ENCODE measurements at places on chromosomes 7 and 10.

GRCh38 chr7:5296611-5297226 is 14.0 kb downstream of the SLC29A4 start:
- DNase-seq: no peak

- DNase-seq: peak; percentile 59
Measured at GRCh38 chr10:3484306-3485056, 300.5 kb downstream of the KLF6 start.

- peak; percentile 76 for DNase-seq
Measured at GRCh38 chr7:92781117-92781720, 55.2 kb downstream of the CDK6 start.

DNA sequence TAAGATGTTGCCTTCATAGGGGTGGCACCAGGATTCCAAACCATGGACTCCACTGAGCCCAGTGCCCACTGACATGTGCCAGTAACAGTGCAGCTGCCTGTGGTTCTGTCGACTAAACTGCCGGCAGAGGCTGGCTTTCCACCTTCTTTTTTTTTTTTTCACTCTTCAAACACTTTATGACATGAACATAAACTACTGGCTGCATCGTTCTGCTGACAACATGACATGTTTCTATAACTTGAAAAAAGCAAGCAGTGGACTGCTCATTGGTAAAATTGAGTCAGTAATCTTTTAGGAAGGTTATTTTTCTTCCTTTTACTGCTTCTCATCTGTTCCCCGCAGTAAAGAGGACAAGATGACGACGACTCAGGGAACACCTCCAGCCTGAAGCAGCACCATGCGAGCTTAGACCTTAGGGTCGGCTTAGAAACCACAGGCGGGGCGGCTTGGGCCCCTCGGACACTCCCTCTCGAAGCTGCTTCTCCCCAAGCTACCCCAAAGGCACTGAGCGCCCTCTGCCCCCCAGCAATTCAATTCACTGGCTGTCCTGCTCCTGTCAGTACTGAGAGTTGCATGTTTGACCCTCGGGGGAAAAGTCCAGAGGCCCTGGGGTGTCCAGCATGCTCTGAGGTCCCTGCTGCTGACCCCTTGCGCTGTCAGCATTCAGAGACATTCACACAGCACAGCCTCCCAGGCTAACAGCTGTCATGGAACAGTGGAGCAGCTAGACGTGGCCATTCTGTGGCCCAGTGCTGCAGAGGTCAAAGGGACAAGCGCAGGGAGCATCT is 112.5 kb downstream of the EGFR start:
- DNase-seq: no peak

- DNase-seq: peak; percentile 51
Measured at GRCh38 chr10:6009150-6009549, 31.8 kb upstream of the IL15RA start.

GRCh38 chr10:75015442-75015841 is 96.0 kb upstream of the SAMD8 start:
- no peak for DNase-seq

DNA sequence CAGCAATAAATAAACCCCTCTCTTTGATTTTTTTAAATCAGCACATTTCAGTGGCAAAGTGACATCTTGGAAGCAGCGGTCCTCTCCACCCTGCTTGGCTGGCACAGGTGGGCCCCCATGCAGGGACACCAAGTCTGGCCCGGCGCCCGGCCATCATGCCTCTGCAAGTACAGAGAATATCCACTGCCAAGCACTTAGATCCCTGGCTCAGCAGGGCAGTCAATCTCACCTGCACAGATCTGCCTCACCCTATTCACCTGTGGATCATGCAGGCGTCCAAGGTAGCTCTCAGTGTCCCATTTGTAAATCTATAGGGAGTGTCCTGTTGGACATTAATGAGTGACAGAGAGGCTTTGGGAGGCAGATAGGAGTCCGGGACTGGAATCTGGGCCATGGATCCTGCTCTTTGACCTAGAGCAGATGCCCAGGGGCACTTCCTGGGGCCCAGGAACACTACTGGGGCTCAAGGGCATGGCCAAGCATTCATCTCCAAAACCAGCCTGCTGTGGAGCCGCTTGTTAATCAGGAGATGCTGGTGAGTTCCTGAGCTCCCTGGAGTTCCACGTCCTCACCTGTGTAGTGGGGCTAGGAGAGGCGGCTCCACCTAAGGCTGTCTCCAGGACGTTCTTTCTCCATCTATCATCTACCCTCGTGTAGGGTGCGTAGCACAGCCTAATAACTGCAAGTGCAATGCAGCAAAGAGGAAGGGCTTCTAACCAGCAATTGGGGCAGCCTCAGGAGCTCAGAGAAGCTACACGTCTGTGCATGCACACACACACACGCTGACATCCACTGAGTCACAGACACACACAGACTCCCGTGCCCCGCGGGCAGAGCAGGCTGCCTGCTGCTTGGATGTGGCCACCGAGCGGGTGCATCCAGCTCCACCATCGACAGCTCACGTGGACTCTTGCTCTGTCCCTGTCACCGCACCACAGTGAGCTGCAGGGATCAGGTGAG is 123.6 kb downstream of the OAT start:
- DNase-seq: no peak

- DNase-seq: no peak
Measured at GRCh38 chr7:128404143-128404681, 5.6 kb downstream of the IMPDH1 start.

GRCh38 chr10:126161691-126162090 is 226.6 kb downstream of the ADAM12 start:
- no peak for DNase-seq

GRCh38 chr10:517872-518475 is 171.5 kb downstream of the DIP2C start:
- no peak for DNase-seq

- DNase-seq: no peak
Measured at GRCh38 chr7:45927721-45928120, 6.6 kb upstream of the IGFBP3 start.

DNA sequence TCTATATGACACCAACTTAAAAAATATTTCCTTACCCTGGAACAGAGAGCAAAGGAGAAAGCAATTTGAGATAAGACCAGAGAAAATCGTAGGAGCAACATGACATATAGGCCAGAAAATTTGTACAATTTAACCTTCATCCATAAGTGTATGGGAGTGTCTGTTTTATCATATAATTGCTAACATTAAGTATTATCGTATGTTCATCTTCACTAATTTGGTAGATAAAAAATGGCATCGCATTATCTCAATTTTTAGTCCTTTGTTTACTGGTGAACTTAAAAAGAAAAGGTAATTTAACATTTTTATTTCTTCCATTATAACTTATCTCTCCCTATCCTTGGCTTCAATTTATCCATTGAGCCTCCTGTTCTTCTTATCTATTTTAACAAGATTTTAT is 873.4 kb downstream of the KCNMA1 start:
- DNase-seq: no peak

DNA sequence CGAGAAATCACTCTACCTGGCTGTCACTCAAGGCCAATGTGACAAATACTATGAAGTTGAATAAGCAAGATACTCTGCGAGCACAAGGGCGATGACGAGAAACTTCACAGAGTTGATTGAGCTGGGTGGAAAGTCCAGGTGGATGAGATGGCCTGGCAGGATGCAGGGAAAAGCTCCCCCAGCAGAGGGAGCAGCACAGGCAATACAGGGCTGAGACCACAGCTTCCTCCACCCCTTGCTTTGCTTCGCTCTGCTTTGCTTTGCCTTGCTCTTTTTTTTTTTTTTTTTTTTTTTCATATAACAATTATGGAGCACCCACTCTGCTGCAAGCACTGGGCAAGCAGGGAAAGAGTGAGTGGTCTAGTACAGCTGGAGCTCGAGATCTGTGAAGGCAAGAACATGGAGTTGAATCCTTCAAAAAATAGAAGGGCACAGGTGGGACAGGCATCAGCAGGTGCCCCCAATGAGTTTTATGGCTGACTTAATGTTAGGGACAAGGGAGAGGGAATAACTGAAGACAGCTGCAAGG is 88.3 kb downstream of the CABCOCO1 start:
- peak; percentile 57 for DNase-seq

DNA sequence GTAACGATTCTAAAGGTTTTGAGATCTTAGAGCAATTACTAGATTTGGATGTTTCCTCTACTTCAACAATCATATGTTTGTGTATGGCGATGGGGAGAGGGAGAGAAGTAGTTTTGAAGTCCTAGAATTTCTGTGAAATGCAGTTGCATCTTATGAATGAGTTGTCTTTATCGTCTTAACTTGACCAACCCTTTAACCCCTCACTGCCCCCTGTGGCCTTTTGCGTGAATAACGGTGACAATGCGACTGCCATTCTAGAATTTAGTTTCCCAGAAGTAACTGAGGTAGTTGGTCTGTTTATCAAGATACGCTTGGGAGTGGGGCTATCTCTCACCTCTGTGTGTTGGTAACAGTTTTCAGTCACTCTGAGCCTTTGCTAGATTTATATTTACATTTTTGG is 204.6 kb downstream of the HDAC9 start:
- DNase-seq: peak; percentile 40

DNA sequence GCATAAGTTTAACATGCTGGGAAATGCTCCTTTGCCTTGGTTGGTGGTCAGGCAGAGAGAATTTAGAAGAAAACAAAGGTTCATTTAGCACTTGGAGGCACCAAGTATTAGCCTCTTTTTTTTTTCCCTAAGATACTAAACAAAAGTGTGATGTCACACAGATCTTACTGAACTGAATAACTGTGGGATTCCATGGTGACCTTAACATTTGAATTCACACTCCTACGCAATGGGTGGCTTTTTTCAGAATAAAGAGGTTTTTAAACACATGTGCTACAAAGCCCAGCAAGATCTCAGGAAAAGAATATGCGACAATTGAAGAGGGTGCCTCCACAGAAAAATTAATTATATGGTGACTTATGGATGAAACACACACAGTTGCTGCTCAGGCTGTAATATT is 133.4 kb upstream of the ABCB5 start:
- DNase-seq: no peak

DNA sequence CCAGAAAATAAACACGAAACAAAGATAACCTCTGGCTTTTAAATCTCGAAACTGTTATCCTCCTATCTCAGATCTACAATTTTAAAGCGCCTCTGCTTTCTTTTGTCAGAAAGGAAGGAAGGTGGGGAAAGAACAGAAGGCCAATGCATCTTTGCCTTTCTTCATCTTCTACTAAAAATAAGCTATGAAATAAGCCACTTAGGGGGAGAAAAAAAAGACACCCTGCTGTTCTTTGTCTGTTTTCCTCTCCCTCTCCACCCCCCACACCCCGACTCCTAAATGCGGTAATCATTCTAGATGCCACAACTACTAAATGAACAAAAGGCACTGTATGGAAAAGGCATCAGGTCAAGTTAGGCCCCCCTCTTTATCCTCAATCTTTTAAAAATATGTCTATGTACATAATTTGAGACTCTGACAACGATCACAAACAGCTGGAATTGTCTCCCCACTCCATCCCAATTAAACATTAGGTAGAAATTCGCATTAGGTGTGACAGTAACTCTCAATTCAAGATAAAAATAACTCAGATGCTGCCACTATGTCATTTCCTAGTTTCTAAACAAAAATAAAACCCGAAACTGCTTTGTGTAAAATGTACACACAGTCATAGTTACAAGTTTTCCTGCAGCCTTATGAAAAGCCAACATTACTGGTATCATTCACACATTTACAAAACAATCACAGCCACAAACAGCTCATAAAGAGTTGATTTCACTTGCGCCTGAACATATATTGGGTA is 2.4 kb downstream of the UBE2H start:
- no peak for DNase-seq

DNA sequence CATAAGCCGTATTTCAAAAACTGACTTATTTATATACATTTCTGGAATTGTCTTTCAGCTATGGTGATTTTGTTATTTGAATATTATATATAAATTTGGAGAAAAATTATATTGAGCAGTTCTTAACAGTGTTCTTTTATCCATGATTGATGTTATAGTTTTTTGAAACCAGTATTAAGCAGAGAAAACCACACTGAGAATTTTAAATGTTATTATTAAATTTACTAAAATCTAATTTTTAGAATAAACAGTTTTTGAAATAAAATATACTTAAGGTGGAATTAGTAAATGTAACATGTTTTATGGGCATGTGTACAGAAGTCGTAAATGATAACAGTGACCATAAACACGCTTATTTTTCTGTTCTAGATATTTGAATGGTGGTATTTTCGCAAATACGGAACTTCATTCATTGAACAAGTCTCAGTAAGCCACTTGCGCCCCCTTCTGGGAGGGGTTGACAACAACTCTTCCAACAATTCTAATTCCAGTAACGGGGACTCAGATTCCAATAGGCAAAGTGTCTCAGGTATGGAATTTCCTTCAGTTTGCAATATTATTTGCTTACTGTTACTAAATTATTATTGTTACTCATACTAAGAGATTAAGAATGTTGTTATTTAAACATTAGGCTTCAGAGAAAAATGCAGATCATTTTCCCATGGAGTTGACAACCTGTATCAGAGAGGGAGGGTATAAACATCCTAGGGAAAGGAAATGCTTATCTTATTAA is 166.1 kb downstream of the ST7 start:
- DNase-seq: peak; percentile 84

- DNase-seq: peak; percentile 56
Measured at GRCh38 chr10:87864496-87865059, 1.2 kb downstream of the PTEN start.

- DNase-seq: peak; percentile 86
Measured at GRCh38 chr10:92239600-92240288, 51.1 kb downstream of the CPEB3 start.

Data from NB4 (cell line).